ENCODE measurements at places on chromosomes 12 and 14.

DNA sequence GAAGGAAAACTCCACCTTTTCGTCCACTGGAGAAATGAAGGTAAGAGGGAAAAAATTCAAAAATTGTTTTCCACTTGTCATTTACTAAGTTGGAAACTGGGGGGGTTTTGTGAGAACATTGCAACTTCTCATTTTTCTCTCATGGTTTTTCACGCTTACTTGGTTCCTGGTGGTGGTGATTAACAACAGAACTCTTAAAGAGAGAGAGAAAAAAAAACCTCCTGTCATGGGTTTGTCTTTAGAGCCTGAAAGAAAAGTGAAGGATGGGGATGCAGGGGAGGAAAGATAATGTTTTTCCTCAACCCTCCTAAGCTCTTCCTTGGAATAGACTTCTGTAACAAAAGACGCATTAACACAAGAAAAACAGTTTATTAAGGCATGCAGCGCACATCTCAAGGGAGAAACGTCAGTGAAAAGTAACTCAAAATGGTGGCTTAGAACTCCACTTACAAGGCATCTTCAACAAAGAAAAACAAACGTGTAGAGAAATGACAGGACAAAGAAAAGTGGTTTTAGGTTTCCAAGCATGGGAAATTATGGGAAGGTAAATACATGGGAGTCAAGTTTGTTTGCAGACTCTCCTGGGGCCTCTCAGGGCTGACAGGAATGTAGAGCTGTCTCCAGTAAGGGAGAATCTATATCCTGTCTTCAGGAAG, 81.9 kb upstream of the ATF7IP start:
- no peak for DNase-seq

DNA sequence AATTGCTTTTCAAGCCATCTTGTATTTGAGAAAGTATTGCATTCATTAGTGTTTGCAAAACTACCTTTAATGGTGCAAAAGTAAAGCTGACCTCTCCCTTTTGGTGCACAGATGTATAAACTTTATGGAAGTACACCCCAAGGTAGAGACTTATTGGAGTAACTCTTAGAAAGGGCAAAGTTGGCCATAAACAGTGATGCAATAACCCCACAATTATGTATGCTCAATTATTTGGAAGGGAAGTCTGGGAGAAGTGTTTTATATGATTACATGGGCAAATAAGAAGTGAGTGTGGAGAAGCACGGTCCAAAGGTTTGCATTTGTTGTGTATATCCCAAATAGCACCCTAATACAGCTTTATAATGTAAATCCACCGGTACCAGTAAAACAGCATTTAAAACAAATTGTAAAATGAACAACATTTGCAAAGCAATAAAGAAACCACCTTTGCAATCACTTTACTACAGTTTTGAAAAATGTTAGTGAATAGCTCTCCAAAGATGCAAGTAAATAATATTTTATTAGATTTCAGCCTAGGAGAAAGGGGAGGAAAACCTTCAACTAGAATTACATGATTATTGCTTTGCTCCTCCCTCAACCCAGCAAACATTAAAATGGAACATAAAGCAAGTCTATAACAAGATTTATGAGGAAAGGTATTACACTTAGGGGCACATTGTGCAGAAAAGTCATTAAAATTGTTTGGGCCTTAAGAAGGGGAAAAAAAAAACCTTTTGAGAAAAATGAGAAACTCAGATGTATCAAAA, 70.5 kb downstream of the HMGA2 start:
- DNase-seq = no peak

DNA sequence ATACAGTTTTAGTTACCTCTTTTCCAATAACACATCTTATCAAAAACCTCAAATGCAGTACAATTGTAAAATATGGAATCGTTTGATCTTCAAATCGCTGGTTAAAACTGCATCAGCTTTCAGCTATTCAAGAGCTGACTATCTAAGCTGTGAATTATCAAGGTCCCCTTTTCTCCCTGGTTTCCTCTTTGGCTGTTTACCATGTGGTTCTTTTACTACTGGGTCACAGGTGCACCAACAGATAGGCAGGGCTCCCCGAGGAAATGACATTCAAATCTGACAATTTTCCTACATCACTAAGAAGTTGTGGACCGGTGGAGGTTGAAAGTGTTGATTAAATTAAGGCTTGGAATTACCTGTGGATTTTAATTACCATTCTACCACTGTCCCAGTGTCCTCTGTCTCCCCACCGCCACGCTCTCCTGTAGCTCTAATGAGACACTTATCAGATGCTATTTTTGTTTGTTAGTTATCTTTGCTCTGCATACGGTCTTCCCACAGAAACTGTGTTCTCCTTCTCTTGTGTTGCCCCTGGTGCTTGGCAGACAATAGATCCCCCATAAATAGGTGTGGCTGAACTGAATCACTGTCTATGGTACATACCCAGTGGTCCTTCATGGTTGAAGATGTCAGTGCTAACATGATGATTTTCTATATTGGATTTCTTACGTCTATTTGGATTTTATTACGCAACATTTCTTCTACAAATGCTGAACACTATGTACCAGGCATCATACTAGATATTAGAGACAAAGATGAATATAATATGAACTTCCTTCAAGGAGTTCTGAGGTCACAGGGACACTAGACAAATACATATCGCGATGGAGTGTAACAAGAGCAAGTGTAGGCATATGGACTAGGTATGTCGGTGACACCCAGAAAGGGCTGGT, 20.9 kb upstream of the PLXNC1 start:
- no peak for DNase-seq

- peak; percentile 26 for DNase-seq
These were observed 3.0 kb downstream of the RFLNA start for GRCh38 chr12:124297856-124298255.

GRCh38 chr14:76195003-76195402, 43.3 kb downstream of the GPATCH2L start:
- no peak for DNase-seq

DNA sequence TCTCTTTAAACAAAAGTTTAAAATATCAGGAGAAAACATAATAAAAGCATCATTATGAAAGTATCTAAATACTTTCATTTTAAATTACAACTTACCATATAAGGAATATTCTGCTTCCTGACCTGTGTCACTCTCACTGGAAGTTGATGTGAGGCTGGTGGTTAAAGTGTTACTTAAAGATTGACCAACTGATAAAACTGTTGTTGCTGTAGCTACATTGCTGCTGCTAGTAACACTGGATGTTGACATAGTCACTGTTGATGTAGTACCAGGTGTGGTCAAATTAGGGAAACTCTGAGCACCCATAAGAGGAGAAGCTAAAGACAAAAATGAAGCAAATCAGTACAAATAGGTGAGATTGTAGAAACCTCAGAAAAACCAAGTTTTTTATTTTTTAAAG, 79.9 kb downstream of the HECTD1 start:
- no peak for DNase-seq

GRCh38 chr12:12198124-12198523, 68.7 kb downstream of the LRP6 start:
- no peak for DNase-seq

- peak; percentile 51 for DNase-seq
These were observed 352.6 kb downstream of the BCL11B start for GRCh38 chr14:98919434-98919833.

GRCh38 chr12:13210236-13211190, 14.0 kb downstream of the EMP1 start:
- DNase-seq = no peak

GRCh38 chr14:74563586-74564159, 48.4 kb downstream of the LTBP2 start:
- DNase-seq = no peak

DNA sequence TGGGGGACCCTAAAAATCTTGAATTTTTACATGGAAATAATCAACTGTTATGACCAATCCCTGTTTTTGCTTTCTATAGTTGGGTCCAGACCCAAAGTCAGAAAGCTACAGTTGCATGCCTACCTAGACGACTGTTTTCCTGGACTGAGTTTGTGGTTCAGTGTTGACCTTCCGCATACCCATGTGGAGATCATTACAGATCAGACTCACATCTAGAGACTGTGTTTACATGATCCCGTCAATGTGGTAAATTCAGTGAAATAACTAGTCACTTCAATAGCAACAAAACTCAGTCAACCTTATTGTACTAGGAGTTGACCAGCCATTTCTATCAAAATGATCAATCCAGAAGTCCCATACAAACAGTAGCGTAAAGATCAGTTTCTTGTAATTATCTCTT, 257.6 kb downstream of the EGLN3 start:
- no peak for DNase-seq

DNA sequence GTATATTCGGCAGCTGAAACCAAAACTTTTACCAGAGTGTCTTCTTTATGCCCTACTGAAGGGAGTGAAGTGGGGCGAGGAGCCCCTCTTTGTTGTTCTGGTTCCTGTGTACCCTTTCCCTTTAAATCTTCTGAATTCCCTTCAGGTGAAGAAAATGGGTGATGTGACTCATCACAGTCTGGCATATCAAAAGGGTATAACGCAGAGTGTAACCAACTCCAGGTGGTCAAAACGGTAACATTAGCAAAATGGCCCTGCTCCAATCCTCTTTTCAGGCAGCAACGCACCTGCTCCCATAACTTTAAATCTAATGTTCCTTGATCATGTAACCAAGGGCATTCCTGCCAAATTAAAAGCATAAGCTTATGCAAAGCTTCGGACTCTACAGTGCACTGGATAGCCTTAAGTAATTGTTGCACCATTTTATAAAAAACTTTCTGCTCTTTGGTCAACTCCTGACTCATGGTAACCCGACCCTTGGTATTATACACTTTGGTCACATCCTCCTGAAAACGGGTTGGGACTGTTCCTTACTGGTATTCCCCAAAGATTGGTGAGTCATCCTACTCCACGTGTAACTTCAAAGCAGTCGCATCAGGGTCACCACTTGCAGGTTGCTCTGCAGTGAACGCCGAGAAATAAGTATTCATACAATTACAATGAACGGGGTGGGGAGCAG, 83.1 kb downstream of the KCNMB4 start:
- DNase-seq = no peak

GRCh38 chr12:104494793-104495158, 38.0 kb downstream of the CHST11 start:
- DNase-seq = no peak

GRCh38 chr14:34872822-34873588, 2.2 kb downstream of the BAZ1A start:
- DNase-seq = no peak

GRCh38 chr12:19959353-19959752, 409.0 kb upstream of the PDE3A start:
- DNase-seq = no peak

GRCh38 chr12:79766705-79767464, 76.1 kb upstream of the PAWR start:
- DNase-seq = no peak

DNA sequence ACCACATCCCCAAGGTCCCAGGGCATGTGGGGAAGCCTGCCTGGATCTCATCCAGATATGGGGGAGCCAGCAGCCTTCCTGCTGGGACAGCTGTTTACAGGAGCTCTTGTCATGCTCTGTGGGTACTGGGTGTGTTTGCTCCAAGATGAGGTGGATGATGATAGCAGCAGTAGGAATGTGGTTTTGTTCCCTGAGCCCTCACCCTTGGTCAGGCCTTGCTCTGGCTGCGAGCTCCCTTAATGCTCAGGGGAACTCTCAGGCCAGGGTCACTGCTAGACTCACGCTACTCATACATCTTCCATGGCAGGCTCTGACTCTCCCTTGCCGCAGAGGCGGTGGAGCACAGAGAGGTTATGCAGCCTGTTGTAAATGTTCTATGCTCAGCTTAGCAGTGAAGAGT, 990.3 kb downstream of the AACS start:
- DNase-seq = no peak

DNA sequence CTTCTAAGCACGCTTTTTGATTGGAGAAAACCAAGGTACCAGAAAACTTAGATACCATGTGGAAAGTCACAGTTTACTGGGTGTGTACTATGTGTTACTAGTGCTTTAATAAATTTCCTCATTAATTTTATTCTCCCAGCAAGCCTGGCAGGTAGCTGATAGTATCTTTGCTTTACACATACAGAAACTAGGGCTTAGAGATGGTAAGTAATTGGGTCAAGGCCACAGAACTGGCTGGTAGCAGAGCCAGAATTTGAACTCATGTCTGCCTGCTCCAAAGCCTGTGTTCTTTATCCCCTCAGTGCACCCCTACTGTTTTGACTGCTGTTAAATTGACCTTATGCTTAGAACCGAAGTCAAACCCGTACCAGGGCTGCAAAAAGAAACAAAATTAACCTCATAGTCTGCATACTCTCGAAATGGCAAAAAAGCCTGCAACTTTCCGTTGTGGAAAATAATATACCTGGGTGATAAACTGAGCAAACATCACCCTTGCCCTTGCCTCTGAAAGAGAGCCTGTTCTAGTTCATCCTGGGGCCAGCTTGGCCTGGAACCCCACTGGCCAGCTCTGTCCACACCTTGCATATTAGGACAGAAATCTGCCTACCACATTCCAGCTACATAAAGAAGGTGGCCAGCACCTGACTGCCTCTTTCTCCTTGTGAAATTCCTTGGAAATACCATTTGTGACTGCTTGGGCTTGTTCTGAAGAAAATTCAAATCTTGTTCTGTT, 118.9 kb downstream of the ETV6 start:
- no peak for DNase-seq

- DNase-seq = no peak
These were observed 1262.9 kb downstream of the FSCB start for GRCh38 chr14:43244142-43244625.

- DNase-seq = no peak
These were observed 46.4 kb upstream of the CNOT2 start for GRCh38 chr12:70196811-70197281.

DNA sequence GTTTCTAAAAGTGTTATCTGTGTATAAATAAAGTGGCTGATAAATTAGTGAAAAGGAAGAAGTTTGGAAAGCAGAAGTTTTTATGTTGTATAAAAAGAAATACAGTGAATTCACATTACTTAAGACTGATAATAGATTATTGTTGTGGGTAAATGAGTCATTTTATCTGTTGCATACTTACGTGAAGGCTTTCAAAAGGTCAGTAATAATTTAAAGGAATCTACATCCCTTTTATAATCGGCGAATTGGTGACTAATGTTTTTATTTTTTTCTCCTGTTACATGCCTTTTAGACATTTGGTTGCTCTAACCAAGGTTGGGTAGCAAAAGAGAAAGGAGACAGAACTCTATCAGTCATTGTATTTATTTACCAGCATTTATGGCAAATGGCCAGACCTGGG, 155.9 kb downstream of the SLC41A2 start:
- DNase-seq = no peak

GRCh38 chr12:124821252-124822200, 42.1 kb downstream of the SCARB1 start:
- no peak for DNase-seq

GRCh38 chr14:59699442-59699841, 122.8 kb upstream of the CCDC175 start:
- DNase-seq = no peak

- no peak for DNase-seq
These were observed 3.0 kb downstream of the KRT73 start for GRCh38 chr12:52615208-52615868.

DNA sequence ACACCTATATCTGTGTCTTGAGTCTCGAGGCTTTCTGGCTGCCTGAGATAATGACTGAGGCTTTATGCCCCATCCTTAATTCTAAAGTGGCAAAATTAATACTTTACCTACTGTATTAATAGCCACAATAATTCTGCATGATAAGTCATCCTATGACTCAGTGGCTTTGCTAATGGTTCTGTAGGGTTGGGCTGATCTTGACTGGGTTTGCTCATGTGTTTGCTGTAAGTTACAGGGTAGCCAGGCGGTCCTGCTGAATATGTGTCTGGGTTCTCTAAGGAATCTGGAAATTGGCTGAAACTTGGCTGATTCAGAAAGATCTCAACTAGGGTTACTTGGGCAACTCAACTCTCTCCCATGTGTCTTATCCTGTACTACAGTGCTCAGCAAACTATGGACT, 21.7 kb downstream of the MGST1 start:
- DNase-seq = no peak

Data from aorta (tissue), 5 donors.